Stimulated activated CD8-positive, alpha-beta memory T cell treated with anti-CD3 and anti-CD28 coated beads, Interleukin-15, amount 100 ng/mL, for 48 hours (primary cell): ENCODE measurements at places on chromosomes 16 and 17.

GRCh38 chr17:35536664-35537171 lies 760 bp downstream of the SLFN12L start:
- DNase-seq, result no peak

GRCh38 chr16:53912155-53912554 lies 208.2 kb downstream of the FTO start:
- DNase-seq, result peak; percentile 23

- DNase-seq, result no peak
Observed at GRCh38 chr17:76872874-76873221, 4.6 kb downstream of the MGAT5B start.

DNA sequence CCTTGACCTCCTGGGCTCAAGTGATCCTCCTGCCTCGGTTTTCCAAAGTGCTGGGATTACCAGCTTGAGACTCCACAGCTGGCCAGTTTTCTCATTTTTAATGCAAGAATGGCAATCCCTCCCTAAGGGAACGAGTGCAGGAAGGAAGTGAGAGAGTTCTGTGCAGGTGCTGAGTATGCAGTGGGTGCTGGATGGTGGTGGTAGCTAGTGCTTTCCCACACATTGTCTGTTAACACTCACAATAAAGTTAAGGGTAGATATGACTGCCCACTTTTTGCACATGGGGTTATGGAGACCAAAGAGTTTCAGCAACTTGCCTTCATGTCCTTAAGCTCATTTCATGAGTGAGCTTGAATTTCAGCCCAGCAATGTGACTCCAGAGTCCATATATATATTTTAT lies 18.5 kb downstream of the RGS9 start:
- DNase-seq, result no peak

GRCh38 chr17:5943232-5943631 lies 126.9 kb upstream of the WSCD1 start:
- DNase-seq, result no peak

DNA sequence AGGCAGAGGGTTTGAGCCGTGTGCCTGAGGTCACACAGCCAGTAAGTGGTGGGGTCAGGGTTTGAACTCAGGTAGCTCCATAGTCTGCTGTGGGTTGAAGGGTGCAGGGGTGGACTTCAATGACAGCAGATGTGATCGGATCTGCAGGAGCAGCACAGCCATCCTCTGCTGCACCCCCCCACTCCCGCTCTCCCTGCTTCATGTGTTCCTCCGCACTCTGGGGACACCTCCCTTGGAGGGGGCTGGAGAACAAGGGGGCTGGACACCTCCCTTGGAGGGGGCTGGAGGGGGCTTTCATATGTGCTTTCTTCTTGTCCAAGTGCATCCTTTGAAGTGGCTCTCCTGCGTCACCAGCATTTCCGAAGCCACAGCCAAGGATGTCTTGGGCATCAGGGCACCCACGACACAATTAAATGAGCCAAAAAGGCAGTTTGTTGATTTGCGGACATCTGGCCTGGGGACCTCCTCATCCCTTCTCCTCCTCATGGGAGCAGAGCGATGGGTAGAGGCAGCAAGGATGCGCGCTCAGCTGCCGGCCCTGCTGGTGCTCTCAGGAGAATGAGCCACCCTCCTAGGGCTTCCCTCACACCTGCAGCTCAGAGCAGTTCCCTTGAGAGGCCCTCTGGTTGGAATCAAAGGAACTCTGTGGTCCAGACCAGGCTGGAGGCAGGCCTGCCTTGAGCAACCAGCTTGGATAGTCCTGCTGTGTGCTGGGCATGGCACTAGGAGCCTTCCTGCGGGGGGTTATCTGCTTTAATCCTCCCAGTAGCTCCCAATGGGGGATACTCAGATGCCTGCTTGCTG lies 26.2 kb downstream of the WSCD1 start:
- DNase-seq, result no peak

DNA sequence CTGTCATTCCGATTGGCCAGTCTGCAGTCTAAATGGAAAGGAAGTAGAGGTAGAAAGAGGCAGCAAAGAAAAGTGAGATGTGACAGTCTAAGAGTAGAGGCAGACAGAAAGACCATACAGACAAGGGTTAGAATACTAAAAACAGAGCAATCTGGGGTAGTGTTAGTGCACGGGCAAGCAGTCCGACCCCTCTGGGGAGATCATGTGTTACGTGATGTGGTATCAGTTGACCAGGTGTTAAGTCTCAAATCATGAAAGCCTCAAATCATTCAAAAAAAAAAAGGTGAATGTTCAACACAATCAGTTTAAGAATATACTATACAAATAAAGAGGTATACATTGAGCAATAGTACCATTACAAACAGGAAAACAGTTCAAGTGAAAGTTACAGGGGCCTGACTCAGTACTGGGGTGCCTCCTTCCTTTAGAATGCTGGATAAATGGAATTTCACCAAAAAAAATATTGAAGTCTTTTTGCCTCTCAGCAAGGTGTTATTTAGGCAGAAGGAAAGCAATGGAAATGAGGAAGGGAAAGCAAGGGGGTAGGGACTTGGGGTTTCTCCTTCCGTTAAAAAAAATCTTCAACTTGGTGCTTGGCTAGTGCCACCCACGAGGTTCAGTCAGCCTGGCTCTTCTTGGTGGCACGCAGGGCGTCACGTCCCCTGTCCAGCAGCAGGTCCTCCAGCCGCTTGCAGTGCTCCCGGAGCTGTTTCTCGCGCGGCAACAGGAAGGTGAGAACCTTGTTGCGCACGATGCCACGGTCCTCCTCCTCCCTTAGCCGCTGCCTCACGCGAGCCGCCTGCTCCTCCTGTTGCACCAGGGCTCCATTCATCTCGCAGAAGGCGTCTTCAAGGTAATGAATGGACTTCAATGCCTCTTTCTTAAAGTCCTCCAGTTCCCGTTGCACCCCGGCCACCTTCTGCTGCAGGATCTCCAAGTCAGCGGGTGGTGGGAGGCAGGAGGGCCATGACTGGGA lies 616 bp downstream of the CCDC182 start:
- no peak for DNase-seq

DNA sequence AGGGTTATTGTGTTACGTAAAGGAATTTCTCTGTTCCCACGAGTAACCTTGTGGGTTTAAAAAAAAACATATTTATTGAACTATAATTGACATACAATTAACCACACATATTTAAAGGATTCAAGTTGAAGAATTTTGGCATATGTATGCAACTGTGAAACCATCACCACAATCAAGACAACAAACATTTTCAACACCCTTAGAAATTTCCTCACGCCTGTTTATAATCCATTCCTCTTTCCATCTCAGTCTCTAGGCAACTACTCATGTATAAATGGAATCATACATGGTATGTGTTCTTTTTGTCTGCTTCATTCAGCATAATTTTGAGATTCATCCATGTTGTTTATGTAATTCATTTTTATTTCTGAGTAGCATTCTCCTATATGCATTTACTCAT lies 104.0 kb downstream of the MRTFB start:
- no peak for DNase-seq

DNA sequence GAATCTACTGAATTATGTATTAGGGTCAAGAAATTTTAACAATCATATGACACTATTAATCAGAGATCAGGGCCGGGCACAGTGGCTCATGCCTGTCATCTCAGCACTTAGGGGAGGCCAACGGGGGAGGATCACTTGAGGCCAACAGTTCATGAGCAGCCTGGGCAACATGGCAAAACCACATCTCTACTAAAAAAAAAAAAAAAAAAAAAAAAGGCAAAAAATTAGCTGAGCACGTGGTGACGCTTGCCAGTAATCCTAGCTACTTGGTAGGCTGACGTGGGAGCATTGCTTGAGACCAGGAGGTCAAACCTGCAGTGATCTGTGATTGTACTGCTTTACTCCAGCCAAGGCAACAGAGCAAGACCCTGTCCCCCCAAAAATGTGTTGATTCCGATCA lies 52.5 kb upstream of the CLEC3A start:
- DNase-seq, result no peak

- no peak for DNase-seq
Observed at GRCh38 chr16:56345406-56346050, 79.8 kb downstream of the AMFR start.

DNA sequence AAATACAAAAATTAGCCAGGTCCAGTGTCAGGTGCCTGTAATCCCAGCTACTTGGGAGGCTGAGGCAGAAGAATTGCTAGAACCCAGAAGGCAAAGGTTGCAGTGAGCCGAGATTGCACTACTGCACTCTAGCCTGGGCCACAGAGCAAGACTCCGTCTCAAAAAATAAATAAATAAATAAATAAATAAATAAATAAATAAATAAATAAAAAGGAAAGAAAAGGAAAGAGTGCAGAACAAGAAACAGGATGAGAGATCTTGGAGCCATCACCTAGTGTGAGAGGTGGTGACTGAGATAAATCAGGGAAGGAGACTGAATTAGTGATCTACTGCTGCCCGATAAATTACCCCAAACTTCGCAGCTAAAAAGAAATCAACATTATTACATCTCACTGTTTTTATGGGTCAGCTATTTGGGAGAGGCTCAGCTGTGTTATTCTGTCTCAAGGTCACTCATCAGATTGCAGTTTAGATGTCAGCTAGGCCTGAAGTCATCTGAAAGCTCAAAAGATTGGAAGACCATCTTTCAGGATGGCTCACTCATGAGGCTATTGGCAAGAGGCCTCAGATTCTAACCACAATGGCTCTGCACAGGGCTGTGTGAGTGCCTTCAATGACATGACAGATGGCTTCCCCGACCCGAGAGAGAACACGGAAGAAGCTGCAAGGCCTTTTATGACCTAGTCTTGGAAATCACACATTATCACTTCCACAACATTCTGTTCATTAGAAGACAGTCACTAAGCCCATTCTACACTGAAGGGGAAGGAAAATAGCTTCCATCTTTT lies 66.4 kb downstream of the CMC2 start:
- DNase-seq, result no peak

DNA sequence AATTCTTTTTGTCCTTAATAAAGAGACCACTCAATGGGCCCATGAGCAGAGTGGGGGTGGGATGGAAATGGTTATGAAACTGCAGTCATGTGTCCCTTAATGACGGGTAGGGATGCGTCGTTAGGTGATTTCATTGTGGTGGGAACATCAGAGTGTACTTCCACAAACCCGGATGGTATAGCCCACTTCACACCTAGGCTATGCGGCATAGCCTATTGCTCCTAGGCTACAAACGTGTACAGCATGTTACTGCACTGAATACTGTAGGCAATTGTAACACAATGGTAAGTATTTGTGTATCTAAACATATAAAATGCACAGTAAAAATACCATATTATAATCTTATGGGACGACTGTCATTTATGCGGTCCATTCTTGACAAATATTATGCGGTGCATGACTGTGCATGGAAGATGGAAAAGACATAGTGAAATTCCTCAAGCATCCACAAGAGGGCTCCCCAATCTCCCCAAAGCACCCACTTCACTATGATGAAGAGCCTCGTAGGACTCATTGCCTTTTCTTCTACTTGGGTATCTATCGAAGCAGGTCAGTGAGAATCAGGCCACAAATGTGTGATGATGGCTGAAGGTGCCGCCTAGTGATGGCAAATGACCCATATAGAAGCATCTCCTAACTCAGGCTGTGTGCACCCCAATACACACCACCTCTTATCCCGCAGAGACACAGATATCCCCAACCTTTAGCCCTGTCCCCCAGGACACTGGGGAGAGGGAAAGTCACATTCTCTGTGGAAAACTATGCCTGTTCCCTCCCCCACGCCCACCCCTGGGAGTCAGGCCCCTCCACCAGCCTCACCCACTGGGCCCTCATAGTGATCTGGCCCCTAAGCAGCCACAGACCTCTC lies 43.5 kb downstream of the TBX21 start:
- DNase-seq, result no peak

GRCh38 chr17:38715216-38715943 lies 10.3 kb downstream of the MLLT6 start:
- DNase-seq, result no peak

- DNase-seq, result no peak
Observed at GRCh38 chr16:13052431-13052830, 151.0 kb downstream of the SHISA9 start.

- no peak for DNase-seq
Observed at GRCh38 chr17:58120195-58120822, 27.9 kb upstream of the OR4D1 start.

DNA sequence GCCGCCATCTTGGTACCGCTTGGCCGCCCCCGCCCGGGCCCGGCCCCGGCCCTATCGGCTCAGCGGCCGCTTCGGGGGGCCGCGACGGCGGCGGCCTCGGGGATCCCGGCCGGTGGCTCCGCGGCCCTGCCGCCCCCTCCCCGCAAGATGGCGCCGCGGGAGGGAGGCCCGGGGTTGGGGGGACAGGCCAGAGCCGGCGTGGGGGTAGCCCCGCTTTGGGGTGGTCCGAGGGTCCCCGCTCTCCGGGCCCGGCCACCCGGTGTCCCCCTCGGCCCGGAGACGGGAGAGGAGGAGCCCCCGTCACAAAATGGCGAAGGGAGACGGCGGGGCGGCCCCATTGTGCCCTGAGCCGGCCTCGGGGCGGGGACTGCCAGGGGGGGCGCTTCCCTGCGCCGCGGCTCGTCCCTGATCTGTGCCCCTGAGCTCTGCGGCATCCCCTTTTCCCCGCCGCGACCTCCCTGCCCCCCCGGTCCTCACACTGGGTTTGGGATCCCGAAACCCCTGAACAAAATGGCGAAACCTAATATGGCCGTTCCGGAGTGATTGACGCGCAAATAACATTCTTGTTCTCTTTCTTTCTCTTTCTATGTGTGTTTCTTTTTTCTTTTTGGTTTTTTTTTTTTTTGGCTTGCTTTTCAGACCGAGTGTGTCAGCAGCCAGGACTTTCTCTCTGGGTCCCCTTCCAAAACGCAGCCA lies 986 bp downstream of the HAPSTR1 start:
- no peak for DNase-seq

DNA sequence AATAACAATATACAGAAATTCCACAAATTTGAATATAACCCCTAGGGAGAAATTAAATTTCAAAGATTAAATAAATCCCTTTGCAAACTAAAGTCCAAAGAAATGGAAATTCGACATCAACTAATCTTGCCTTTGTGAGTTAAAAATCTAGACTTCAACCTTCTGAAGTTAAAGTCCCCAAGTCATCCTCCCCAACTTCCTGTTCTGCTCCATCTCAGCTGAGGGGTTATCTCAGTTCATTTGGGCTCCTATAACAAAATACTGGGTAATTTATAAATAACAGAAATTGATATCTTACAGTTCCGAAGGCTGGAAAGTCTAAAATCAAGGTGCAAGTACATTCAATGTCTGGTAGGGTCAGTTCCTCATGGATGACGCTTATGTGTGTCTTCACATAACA lies 22.8 kb upstream of the KDM6B start:
- DNase-seq, result no peak

DNA sequence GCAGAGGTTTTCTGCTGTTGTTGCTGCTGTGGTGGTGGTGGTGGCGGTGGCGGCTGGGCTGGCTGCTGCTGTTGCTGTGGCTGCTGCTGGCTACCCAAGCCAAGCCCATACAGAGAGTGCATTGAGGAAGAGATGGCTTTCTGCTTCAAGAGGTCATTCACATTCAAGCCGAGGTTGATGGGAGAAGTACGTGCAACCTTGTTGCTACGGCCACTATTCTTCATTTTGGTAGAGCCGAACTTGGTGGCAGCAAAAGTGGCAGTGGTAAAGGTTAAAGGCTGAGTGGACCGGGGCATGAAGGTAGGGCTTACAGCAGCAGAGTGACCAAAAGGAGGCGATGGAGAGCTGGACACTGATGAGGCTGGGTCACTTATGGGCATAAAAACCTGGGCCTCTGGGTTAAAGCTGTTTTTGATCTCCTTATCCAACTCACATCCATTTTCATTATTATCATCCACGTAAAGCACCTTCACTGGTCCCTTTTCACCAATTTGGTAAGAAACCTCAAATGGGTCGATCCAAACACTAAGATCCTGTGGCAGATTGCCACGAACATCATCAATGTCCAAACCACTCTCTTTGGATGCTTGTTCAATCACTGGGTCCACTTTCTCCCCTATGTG lies 2.8 kb downstream of the TOB1 start:
- DNase-seq, result no peak
